ENCODE measurements at places on chromosomes 11 and 22. TPM values are rescaled to one million over a fixed set of nuclear protein-coding genes. Genes with fewer than 3 reads are reported as not detected.

Gene SLC22A12
- total RNA-seq: not detected

DNA sequence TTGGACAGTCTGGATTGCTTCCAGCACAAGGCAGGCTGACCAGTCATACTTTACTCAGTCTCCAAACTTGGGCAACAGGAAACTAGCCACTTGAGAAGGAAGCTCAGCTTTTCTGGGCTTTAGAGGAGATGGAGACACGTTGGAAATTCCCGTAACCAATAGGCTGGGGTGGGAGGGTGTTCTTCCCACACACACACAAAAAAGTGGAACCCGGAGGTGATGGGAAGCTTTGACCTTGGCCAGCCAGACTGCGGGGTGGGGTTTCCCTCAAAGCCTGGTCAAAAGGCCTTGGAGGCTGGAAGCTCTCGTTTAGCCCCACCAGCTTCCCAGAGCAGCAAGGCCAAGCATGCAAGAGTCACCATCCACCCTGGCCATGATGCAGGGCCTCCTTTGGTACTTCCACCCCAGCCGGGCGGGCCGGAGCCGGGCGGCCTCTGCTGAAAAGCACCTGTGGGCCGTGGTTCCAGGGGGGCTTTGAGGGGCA is 126.2 kb downstream of the BCR start:
- peak; percentile 88 for DNase-seq

- DNase-seq: no peak
These were observed 190.2 kb downstream of the SWAP70 start for GRCh38 chr11:9853929-9854552.

Gene RAG2
- total RNA-seq: not detected

DNA sequence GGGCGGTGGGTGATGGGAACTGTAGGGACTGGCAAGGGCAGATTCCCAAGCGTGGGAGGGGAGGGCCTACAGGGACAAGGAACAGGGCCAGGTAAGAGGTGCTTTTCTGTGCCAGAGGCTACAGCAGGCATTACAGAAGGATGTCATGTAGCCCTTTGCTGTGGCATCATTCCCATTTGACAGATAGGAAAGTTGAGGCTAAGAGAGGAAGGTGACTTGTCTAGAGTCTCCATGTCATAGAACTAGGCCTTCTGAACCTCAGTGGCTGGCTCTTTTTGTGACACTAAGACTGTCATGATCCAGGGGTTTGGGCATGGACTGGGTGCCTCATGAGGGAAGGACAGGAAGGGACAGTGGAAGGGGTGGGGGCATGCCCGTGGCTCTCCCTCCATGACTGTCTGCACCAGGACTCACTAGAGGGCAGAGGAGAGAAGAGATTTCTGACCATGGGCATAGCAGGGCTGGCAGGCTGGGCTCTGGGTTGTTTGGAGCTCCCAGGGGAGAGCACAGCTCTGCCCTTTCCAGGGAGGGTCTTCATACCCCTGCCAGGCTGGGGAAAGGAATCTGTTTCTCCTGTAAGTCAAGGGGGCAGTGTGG is 3.2 kb downstream of the MMP11 start:
- peak; percentile 66 for DNase-seq

GRCh38 chr11:66003291-66003690 is 988 bp downstream of the BANF1 start:
- no peak for DNase-seq

DNA sequence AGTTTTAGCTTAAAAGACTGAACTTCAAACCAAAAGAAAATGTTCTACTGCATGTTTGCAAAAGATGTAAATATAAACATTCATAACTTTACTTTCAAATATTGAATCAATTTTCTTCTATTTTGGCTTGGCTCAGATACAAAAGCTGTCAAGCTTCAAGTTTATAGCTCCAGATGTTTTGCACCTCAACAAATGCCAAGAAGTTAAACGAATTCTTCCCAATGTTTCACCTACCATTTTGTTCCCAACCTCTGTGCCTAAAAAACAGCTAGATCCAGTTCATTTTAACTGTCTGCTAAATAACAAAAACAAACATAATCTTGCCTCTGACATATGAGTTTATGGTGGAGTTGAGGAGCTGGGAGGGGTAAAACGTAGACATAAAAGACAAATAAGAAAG is 76.5 kb downstream of the RAB30 start:
- DNase-seq: no peak

DNA sequence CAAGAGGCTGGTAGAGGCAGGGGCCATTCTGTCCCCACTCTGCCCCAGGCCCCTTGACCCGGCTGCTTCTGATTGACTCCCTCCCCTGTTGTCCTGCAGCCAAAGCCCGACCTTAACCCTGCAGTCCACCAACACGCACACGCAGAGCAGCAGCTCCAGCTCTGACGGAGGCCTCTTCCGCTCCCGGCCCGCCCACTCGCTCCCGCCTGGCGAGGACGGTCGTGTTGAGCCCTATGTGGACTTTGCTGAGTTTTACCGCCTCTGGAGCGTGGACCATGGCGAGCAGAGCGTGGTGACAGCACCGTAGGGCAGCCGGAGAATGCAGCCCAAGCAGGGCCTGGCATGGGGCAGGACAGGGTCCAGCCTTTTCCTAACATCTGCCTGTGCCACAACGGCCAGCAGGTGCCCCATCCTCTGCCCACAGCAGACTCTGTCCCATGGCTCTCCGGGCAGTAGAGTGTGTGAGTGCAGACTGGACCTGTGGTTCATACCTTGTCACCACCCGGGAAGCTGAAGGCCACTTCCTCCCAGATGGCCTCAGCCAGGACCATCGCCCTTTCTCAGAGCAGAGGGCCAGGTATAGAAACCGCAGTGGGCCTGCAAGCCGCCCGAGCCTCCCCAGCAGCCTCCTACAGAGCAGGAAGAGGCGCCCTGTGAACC is 26.8 kb upstream of the MGAT3 start:
- DNase-seq: peak; percentile 61

DNA sequence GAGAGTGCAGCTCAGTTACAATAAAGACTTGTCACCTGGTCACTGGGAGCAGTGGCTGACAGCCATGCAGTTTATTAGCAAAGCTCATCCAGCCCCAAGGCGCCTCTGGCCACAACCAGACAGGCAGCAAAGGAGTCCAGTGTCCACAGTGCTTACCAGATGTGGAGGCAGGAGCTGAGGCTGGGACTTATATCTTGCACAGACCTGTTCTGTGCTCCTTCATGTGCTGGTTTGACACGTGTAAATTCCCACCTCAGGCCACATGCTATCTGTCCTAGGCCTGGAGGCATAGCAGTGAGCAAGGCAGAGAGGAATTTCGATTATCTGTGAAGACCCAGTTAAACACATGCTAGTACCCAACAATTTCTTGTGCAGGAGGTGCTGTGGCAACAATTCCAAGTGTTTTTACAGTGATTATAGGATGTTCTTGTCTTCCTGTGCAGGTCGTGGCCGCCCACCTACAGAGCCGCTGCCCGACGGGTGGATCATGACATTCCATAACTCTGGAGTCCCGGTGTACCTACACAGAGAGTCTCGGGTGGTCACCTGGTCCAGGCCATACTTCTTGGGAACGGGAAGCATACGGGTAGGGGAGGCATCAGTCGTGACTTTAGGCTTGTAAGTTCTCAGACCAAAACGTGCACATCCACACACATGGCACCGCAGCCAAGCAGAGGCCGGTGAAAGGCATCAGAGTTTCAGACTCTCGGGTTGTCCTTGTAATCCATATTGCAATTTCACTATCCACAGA is 9.4 kb downstream of the DGCR8 start:
- no peak for DNase-seq
